GM03348 (cell line): ENCODE measurements at places on chromosomes 2 and 18.

- DNase-seq, result no peak
Observed at GRCh38 chr2:46535360-46535759, 56.0 kb downstream of the TMEM247 start.

DNA sequence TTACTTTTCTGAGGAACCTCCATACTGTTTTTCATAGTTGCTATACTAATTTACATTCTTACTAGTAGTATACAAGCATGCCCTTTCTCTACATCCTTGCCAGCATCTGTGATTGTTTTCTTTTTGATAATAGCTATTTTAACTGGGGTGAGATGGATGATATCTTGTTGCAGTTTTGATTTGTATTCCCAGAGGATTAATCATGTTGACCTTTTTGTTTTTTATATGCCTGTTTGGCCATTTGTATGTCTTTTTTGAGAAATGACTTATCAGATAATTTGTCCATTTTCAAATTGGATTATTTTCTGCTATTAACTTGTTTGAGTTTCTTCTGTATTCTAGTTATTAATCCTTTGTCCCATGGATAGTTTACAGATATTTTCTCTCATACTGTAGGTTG, 141.5 kb downstream of the UBR3 start:
- DNase-seq, result no peak

- DNase-seq, result no peak
Observed at GRCh38 chr2:221380686-221381085, 191.4 kb downstream of the EPHA4 start.

DNA sequence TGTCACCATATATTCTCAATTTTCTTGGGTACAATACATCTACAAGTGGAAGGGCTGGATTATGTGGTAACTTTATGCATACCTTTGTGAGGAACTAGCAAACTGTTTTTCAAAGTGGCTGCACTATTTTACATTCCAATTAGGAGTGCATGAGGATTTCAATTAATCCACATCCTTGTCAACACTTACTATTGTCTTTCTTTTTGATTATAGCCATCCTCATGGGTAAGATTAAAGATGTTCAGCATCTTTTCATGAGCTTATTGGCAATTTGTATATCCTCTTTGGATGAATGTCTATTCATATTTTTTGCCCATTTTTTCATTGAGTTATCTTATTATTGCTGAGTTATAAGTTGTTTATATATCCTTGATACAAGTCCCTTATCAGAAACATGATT, 73.7 kb downstream of the ZRANB3 start:
- no peak for DNase-seq
